ENCODE measurements at places on chromosomes 2 and 18.
A peak's percentile ranks its signal among the peaks of the same experiment; 100 is the strongest.

GRCh38 chr2:166140932-166141331, 13.1 kb upstream of the SCN1A start:
- DNase-seq, result no peak

GRCh38 chr2:237692601-237693290, 65.4 kb downstream of the LRRFIP1 start:
- no peak for DNase-seq

DNA sequence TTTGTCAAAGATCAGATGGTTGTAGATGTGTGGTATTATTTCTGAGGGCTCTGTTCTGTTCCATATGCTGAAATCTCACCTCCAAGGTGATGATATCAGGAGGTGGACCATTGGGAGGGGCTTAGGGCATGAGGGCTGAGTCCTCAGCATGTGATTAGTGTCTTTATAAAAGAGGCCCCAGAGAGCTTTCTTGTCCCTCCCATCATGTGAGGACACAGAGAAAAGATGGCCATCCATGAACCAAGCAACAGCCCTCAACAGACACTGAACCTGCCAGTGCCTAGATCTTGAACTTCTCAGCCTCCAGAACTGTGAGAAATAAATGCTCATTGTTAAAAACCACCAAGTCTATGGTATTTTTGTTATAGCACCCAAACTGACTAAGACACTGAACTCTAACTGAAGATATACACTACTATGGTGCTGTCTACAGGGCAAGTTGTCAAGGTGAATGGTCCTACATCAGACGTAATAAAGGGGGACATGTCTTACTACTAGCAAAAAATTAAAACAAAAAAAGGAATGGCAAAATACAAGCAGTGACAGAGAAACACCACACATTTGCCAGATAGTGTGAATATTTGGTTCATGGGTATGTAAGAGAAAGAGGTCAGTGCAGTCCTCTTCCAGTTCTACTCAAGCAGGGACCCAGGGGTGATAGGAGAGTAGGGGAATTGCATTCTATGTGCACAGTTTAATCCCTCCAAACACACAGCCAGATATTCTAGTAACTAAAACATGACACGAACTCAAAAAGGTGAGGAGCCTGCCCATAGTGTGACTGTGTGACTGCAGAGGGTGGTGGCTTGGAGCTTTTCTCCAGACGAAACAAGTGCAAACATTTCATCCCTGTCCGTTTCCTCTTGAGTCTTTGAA, 164.4 kb upstream of the MYCN start:
- no peak for DNase-seq

GRCh38 chr2:8242739-8243138, 439.1 kb upstream of the ID2 start:
- peak; percentile 9 for DNase-seq

DNA sequence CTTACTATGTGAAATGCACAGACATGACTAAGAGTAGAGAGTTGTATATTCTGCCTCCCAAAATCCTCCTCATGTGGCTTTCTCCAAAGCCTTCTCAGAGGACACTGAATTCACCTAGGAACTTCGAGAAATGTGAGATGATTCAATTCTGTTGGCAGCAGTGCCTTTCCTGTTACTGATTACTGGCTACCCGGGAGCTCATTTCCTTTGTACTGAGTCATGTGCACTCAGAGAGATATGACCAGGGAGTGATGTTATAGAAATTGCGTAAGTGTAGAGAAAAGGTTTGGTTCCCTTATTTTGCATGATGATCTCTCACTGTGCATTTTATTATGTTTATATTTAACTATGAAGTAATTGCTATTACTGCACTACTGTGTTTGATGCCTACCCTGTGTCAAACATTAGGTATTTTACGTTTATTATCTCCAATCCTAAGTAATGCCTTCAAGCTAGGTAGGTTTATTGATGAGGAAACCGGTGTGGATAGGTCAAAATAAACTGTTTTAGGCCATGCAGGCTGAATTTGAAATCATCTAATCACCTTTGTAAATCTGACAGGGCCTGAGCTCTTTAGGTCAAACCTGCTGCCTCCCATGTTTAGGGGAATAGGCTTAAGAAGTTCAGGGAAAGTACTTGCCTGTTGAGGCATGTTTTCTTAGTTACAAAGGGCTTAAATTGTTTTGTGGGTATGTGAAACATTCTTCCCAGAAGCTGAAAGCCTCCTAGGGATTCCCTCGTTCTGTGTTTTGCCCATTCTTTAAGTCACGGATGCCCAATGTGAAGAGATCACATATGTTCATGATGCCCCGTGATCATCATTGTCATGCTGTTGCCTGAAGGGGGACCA, 86.8 kb downstream of the FMNL2 start:
- DNase-seq, result peak; percentile 98

DNA sequence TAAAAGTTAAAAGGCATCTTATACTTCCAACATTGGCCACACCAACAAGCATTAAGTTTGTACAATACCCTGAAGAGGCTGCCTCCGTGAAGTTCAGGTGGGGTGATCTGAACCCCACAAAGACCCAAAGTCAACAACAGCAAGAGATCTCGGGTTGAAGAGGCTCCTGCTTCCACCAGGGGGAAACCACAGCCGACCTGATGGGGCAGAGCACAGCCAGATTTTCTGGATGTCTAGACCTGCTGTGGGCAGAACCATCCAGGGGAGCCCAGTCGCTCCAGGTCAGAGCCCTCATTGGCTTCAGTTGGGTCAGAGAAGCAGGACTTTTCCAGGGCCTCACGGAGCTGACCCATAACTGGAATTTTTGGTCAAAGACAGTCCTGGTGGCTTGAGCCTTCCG, 66.5 kb upstream of the ACKR3 start:
- DNase-seq, result no peak

DNA sequence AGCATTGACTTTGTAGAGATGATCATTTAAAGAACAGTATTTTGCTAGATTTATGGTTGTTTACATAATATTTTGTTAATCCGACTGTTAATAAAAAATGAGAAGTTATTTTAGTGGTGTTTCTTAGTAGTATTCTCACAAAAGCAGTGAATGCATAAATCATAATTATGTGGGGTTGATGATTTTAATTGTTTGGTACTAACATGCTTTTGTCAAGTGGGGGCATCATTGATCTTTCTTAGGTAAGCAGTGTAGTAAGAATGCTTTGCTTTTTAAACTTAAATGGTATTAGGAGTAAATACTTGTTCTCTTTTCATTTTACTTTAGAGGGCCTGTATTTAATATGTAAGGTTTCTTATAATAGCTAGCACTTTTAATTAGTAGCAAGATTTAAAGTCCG, 109.2 kb upstream of the OTX1 start:
- DNase-seq, result no peak

DNA sequence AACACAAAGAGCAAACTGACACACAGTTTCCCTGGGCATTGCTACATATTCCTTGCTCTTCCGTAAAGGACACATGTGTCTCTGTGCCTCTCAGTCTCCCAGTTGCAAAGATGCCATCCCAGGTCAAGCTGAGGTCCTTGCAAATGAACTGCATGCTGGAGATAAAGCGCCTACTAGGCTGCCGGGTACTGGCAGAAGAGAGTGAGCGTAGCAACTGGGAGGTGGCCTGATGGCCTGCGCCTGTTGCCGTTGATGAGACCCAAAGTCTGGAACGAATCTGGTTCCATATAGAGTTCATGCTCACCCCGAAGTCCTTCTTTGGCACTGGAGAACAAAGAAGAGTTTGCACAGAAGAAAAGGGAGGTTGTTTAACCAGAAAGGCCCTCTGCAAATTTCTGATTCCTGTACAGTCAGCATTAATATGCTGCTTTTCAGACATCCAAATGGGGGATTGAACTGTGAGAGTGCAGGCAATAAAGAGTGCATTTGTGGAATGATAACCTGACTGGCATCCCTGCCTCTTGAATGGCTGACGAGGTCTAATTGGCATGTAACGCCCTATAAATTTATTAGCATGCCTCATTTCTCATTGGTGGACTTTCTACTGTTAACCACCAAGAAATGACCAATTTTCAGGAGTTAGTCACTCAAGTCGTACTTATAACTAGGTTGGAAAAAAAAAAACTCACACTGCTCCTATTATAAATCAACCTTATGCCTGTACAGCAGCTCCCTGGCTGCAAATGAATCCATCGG, 78.7 kb downstream of the GBX2 start:
- peak; percentile 42 for DNase-seq

DNA sequence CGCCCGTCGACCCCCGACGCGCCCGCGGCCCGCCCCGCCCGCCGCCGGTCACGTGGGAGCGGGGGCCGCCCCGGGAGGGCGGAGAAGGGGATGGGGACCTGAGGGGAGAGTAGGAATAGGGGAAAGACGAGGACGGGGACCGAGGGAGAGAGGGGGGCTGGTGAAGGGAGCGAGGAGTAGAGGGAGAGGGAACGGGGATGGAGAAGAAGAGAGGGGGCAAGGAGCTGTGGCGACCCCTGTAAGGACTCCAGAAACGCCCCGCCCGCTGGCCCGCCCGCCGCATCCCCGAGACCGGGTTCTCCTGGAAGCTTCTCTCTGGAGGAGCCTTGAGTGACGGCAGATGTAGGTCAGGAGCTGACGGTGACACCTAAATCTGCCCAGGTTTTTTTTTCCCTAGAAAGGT, 615 bp downstream of the ADNP2 start:
- no peak for DNase-seq

- DNase-seq, result no peak
Observed at GRCh38 chr2:157839822-157840221, 36.3 kb downstream of the ACVR1 start.

- DNase-seq, result peak; percentile 85
Observed at GRCh38 chr2:236679884-236680860, 110.5 kb downstream of the ACKR3 start.

Data from fibroblast of skin of left quadriceps (primary cell).